ENCODE measurements at places on chromosomes 12 and 14. TPM values are rescaled to one million over a fixed set of nuclear protein-coding genes. Genes with fewer than 3 reads are reported as not detected.

The ACOT6 gene
- total RNA-seq = not detected

The KLHDC2 gene
- 28.7 TPM for total RNA-seq

The CBX5 gene
- total RNA-seq = 145 TPM

The DPY19L2 gene
- total RNA-seq = 0.27 TPM

The WNT1 gene
- 0.29 TPM for total RNA-seq

The INSM2 gene
- not detected for total RNA-seq

The UBE2N gene
- 189 TPM for total RNA-seq

DNA sequence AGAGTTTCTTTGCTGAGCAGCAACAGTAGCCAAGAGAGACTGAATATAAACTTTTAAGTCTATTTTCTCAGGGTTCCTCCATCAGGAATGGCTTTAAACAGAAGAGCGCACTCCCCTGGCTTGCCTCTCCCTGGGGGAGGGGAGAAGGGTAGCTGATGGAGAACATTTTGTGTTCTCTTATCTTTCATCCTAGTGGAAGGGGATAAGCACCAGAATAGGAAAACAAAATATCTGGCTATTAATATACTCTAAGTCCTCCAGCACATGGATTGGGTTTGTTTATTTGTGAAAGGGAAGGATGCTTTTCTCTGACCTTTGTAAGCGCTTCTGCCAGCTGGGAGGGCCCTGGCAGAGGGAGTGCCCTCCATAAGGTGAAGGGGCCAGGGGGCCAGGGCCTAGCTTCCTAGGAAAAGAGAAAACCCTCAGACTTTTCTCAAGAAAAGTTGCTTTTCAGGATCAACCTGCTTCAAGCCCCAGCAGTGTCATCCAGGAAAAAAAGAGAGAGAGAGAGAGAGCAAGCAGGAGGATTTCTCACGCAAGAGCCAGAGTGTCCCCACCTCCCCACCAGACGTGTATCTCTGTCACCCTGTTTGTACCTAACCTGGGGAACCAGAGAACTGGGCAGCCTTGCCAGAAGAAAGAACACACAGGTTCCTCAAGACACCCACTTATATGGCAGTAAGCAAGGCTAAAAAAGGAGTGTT lies 34.3 kb upstream of the ATP2A2 start:
- H3K4me1 ChIP-seq = no peaks in the 10 kb centered on the region
- H3K27ac ChIP-seq = no peak overlapping the region
- no peaks in the 10 kb centered on the region for H3K27me3 ChIP-seq

GRCh38 chr12:9115731-9116559 lies at the start of gene A2M:
Gene A2M (minus strand): TSS chr12:9115919. CDS start chr12:9115849, 70 bp downstream.
- no peaks in the 10 kb centered on the region for H3K36me3 ChIP-seq
- no peaks in the 10 kb centered on the region for H3K27me3 ChIP-seq
- DNase-seq = no peak
- H3K27ac ChIP-seq = no peak within 1 kb of the TSS
- H3K4me1 ChIP-seq = peaks cover 7% of the 10 kb centered on the region

DNA sequence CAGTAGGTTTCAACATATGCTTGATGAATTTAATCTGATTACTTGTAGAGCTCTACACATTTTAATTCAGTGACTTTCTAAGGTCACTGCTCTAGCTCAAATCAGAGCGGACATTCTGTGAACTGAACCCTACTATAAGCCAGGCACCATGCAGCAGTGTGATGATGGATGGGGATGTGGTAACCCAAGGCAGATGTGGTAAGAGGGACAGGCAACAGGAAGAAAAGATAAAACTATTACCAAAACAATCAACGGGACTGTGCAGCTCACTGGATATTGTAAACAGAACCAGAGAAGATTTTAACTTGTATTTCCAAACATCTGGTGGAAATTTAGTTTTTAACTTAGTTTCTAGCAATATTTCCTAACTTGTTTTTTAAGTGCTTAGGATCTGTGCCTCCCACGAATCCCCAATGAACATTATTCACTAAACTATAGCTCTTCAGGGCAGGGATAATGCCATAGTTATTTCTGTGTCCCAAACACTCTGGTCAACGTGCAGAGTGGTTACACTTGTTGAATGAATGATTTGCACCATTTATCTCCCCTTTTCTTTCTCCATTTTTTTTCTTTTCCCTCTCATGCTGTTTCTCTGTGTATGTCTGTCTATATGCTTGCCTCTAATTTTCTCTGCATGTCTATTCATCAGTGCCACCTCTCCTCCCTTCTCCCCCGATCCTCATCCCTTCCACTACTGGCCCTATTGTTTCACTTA lies 3.0 kb downstream of the ERO1A start:
- H3K27me3 ChIP-seq = no peaks in the 10 kb centered on the region
- H3K4me3 ChIP-seq = peak overlapping the region; percentile 54
- peak overlapping the region; percentile 5 for H3K27ac ChIP-seq
- peaks cover 36% of the 10 kb centered on the region for H3K36me3 ChIP-seq
- peak; percentile 60 for DNase-seq

DNA sequence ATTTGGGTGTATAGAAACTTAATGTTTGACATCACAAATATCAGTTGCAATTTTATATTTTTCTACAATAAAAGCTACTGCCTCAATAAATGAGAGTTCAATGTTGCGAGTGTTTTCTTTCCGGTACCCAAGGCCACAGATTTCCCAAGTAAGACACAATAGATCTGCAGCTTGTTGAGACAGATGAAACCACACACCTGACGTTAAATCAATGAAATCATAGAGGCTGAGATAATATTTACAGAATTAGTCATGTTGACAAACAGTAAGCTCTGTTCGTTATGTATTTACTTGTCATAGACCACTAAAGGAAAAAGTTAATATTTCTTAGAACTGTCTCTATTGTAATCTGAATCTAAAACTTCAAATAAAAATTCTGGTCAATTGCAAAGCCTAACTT lies 49.2 kb upstream of the PTHLH start:
- no peaks in the 10 kb centered on the region for H3K4me1 ChIP-seq
- H3K27ac ChIP-seq = no peak overlapping the region
- peaks cover 1% of the 10 kb centered on the region for H3K27me3 ChIP-seq
- DNase-seq = no peak
- no peaks in the 10 kb centered on the region for H3K36me3 ChIP-seq

DNA sequence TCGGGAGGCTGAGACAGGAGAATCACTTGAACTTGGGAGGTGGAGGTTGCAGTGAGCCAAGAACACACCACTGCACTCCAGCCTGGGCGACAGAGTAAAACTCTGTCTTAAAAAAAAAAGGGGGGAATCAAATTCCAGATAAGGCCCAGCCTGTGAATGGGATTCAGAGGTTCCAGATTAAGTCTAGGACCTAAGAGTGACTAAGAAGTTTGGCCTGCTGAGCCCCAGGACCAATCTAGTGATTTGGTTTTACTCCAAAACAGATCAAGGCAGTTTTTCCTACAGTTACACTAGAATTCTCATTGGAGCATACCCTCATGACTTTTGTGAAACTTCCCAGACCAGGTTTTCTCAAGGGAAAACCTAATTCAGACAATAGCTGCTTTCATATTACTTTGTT lies 22.8 kb downstream of the EXOC5 start:
- H3K4me3 ChIP-seq = no peak overlapping the region
- H3K27ac ChIP-seq = no peak overlapping the region
- no peaks in the 10 kb centered on the region for H3K4me1 ChIP-seq
- H3K36me3 ChIP-seq = peaks cover 11% of the 10 kb centered on the region
- DNase-seq = no peak
- no peaks in the 10 kb centered on the region for H3K27me3 ChIP-seq

DNA sequence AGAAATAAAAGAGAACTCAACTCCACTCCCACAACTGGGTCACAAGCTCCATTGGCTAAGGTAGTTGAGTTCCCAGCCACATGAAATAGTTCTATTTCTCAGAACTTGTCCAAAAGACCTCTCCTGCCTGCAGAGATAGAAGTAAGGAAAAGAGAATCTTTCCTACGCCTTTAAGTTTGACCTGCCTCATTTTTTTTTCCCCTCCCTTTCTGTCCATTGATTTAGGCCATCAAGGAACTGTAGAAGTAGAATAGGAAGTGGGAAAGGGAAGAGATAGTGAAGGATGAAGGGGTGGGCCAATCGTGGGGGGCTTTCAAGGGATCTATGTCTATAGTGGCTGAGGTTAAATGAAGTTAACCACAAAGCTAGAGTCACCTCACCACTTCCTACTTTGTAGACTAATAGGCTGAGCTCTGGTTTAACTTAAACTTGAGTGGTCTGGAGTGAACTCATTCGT lies 13.9 kb upstream of the NUDT4 start:
- no peak for DNase-seq
- H3K36me3 ChIP-seq = no peaks in the 10 kb centered on the region
- H3K27ac ChIP-seq = peak overlapping the region; percentile 43
- H3K4me3 ChIP-seq = no peak overlapping the region

GRCh38 chr12:93441081-93441616 lies 598 bp downstream of the UBE2N start:
- peak overlapping the region; percentile 93 for H3K27ac ChIP-seq
- DNase-seq = peak; percentile 51
- peaks cover 7% of the 10 kb centered on the region for H3K36me3 ChIP-seq
- peak overlapping the region; percentile 86 for H3K4me3 ChIP-seq
- no peaks in the 10 kb centered on the region for H3K27me3 ChIP-seq
- H3K4me1 ChIP-seq = peaks cover 57% of the 10 kb centered on the region

DNA sequence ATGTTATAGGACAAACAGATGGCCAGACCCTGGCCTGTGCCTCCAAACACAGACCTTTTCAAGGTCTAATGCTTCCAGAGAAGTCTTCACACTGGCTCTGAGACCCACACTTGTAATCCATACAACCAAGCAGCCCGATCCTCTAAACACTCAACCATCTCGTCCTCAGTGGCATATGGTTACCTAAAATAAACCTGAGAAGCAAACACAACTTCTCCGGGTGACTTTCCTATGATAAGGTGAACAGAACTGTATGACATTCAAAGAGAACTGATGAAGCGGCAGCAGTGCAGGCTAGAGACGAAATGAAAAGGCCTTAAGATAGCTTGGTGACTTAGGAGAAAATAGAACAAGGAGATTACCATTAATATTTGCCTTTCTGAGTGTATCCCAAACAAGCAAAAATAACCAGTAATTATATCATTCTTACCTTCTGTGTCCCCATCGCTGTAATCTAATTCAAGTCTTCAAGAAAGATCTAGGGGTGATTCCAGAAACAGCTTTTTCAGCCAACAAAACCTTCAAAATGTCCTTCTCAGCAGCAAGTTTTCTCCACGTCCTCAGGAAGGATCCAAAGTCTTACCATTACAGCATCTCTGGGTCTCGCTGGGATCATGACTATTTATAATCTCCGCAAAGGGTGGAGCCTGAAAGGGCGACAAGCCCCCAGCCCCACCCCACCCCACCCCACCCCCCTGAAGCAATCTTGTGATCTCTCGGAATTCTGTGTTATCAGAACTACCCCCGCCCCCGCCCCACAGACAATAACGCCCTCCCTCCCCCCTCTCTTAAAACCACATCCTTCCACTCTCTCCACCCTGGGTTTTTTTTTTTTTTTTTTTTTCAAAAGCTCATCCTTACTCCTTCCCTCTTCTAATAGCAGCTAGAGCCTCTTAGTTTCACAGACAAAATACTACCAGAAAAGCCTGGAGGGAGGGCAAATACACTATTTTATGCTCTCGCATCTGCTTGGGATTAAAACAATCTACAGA lies at the start of gene SLC2A3:
Gene SLC2A3, minus strand, starts transcription at position 598 of the 992 bp plus-strand sequence. Its CDS starts 153 bp downstream, at position 445.
- H3K27me3 ChIP-seq = no peaks in the 10 kb centered on the region
- peak; percentile 89 for DNase-seq
- no peak within 1 kb of the TSS for H3K4me3 ChIP-seq
- peaks cover 20% of the 10 kb centered on the region for H3K4me1 ChIP-seq
- no peak within 1 kb of the TSS for H3K27ac ChIP-seq
- H3K36me3 ChIP-seq = peaks cover 8% of the 10 kb centered on the region

- H3K36me3 ChIP-seq = peaks cover 3% of the 10 kb centered on the region
- H3K27ac ChIP-seq = peak overlapping the region; percentile 32
- no peak for DNase-seq
- peaks cover 78% of the 10 kb centered on the region for H3K4me1 ChIP-seq
Observed at GRCh38 chr12:4112734-4113325, 160.7 kb upstream of the CCND2 start.

DNA sequence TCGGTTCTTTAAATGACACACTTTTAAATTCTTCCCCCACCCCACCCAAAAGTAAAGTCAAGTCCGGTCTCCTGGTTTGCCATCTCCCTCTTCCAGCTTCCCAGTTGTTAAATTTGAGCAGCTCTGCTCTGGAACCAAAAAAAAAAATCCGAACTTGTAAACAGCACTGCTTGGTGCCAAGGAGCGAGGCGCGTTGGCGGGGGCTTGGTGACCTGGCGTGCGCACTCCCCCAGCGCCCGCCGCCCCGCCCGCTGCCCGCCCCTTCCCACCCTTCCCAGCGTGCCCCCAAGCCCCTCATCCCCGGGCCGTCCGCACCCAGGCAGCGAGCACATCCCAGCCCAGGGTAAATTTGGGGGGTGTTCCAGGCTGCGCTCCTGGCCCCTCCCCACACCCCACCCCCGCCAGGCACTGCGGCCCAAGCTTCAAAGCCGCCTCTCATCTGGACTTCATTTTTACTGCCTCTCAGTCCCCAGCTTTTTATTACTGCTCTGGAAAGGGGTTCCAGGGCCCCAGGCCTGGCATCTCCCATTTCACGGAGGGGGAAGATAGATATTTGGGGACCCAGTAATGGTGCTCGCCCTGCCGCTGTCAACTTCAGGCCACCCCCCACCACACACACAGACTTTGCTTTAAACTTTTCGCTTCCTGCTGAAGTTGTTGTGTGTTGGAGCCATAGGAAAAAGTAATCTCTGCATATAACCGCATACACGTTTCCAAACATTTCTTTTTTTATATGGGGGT lies 11.7 kb upstream of the ITGB7 start:
- no peaks in the 10 kb centered on the region for H3K27me3 ChIP-seq
- H3K27ac ChIP-seq = peak overlapping the region; percentile 92
- H3K4me3 ChIP-seq = peak overlapping the region; percentile 98
- H3K4me1 ChIP-seq = peaks cover 74% of the 10 kb centered on the region

- H3K36me3 ChIP-seq = no peaks in the 10 kb centered on the region
- no peak overlapping the region for H3K4me3 ChIP-seq
- no peak overlapping the region for H3K27ac ChIP-seq
- H3K27me3 ChIP-seq = no peaks in the 10 kb centered on the region
- DNase-seq = no peak
Observed at GRCh38 chr14:29607169-29607568, 320.5 kb downstream of the PRKD1 start.

- H3K36me3 ChIP-seq = no peaks in the 10 kb centered on the region
- no peak overlapping the region for H3K27ac ChIP-seq
- H3K4me3 ChIP-seq = no peak overlapping the region
- H3K4me1 ChIP-seq = peaks cover 14% of the 10 kb centered on the region
- H3K27me3 ChIP-seq = peaks cover under 1% of the 10 kb centered on the region
- DNase-seq = no peak
Observed at GRCh38 chr12:80178846-80179245, 79.5 kb downstream of the OTOGL start.

GRCh38 chr12:68113644-68114043 lies 45.9 kb downstream of the IFNG start:
- peak; percentile 38 for DNase-seq
- peaks cover 2% of the 10 kb centered on the region for H3K36me3 ChIP-seq
- no peak overlapping the region for H3K27ac ChIP-seq
- H3K4me3 ChIP-seq = no peak overlapping the region
- H3K4me1 ChIP-seq = peaks cover 23% of the 10 kb centered on the region
- H3K27me3 ChIP-seq = no peaks in the 10 kb centered on the region

DNA sequence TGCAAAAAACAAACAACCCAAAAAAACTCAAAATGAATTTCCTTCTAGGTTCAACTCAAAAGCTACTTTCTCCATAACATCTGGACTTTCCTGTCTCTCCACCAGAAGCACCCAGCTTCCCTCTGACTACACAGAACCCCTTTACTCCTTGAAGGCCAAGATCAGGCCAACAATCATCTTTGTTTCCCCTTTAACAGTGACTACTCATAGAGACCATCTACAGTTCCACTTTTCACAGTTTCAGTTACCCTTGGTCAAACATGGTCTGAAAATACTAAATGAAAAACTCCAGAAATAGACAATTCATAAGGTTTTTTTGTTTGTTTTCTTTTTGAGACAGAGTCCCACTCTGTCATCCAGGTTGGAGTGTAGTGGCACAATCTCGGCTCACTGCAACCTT lies 11.8 kb downstream of the GCH1 start:
- peaks cover 11% of the 10 kb centered on the region for H3K36me3 ChIP-seq
- H3K27me3 ChIP-seq = no peaks in the 10 kb centered on the region
- H3K27ac ChIP-seq = peak overlapping the region; percentile 4
- H3K4me3 ChIP-seq = no peak overlapping the region
- DNase-seq = no peak

All from activated CD4-positive, alpha-beta T cell treated with anti-CD3 and anti-CD28 coated beads, Interleukin-2, amount 10 ng/mL, durations not matched to agents 7 days and 5 days (primary cell).